ENCODE measurements at places on chromosomes 11 and 22.

DNA sequence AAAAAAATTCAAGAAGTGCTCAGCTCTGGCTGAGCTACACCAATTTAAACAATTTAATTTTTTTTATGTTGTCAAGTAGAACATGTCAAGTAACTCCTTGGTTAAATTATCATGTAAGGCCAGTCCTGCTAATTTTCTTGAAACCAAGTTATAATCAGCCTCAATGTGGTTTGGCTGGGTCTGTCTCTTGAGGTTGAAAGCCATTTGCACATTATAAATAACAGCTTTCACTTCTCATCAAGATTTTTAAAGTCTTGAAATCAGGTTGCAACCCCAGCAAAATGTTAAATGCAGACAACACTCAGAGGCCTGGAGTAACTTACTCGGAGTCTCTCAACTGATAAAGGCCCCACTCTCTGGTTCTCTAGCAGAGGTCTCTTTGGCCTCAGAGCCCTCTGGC, 324.4 kb downstream of the BRD1 start:
- H3K27ac ChIP-seq, result no peak overlapping the region
- H3K4me1 ChIP-seq, result no peaks in the 10 kb centered on the region
- no peak for DNase-seq
- H3K27me3 ChIP-seq, result no peaks in the 10 kb centered on the region
- H3K36me3 ChIP-seq, result no peaks in the 10 kb centered on the region

- H3K27me3 ChIP-seq, result no peaks in the 10 kb centered on the region
- no peak overlapping the region for H3K4me3 ChIP-seq
- DNase-seq, result no peak
- no peak overlapping the region for H3K27ac ChIP-seq
- H3K36me3 ChIP-seq, result no peaks in the 10 kb centered on the region
These were observed 39.7 kb downstream of the C11orf91 start for GRCh38 chr11:33660962-33661361.

DNA sequence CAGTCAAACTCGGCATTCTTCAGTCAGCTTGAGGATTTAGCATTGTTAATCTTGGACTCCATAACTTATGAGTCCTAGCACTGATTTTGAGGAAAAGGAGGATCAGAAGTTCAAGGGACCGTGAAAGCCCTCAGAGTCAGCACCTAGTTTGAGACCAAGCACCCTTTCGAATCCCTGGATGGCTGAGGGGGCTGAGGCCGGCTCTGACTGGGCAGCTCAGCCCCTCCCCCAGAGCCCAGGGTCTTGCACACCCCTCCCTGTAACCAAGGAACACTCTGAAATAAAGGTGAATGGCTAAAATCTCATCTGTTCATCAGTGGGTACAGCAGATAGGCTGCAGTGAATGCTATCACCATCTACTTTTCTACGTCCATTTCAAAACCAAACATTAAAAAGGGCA, 27.3 kb downstream of the SLC25A18 start:
- H3K36me3 ChIP-seq, result peaks cover 66% of the 10 kb centered on the region
- no peak overlapping the region for H3K4me3 ChIP-seq
- no peak for DNase-seq
- H3K27ac ChIP-seq, result no peak overlapping the region
- no peaks in the 10 kb centered on the region for H3K27me3 ChIP-seq

- H3K27me3 ChIP-seq, result peaks cover 24% of the 10 kb centered on the region
- no peaks in the 10 kb centered on the region for H3K36me3 ChIP-seq
- no peak for DNase-seq
- no peak overlapping the region for H3K4me3 ChIP-seq
These were observed 380.5 kb downstream of the TENM4 start for GRCh38 chr11:79060081-79060953.

- no peak overlapping the region for H3K4me3 ChIP-seq
- DNase-seq, result no peak
- no peaks in the 10 kb centered on the region for H3K27me3 ChIP-seq
- peak overlapping the region; percentile 6 for H3K27ac ChIP-seq
These were observed 47.5 kb downstream of the ZBTB16 start for GRCh38 chr11:114106986-114107385.
